ENCODE measurements at places on chromosomes 12 and 14. TPM values are rescaled to one million over a fixed set of nuclear protein-coding genes. Genes with fewer than 3 reads are reported as not detected.
A peak's percentile ranks its signal among the peaks of the same experiment; 100 is the strongest.

DNA sequence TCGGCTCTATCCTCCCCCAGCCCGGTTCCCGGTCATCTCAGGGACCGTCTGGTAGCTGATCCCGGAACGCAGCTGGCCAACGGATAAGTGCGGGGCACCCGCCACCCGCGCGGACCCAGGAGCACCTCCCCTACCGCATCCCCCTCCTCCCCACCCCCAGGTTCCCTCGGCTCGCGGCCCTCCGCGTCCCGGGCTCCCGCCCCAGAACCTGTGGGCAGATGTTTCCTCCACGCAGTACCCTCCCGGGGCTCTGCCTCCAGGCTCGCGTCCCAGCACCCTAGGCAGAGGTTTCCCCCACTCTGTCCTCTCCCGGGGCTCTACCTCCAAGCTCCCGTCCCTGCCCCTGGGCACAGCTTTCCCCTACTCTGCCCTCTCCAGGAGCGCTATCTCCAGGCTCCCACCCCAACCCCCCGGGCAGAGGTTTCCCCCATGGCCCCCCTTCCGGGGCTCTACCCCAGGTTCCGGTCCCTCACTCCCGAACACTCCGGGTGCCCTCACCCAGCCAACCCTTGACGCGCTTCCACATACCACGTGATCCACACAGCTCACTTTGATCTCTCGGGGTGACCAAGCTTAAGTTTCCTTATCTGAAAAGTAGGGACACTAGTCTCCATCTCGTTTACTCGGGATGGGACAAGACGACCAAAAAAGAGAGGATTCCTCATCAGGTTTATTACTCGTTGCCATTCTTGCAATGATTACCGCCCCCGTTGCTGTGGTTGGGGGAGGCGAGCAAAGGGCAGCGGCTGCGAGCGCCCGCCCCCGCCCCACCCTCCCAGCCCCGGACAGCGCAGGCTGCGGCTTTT is at the start of gene CCDC38:
TSS of gene CCDC38 (minus strand) at position 91 of the 806 bp plus-strand sequence. CDS start 6,105 bp downstream, outside the sequence.
- peak; percentile 63 for DNase-seq

DNA sequence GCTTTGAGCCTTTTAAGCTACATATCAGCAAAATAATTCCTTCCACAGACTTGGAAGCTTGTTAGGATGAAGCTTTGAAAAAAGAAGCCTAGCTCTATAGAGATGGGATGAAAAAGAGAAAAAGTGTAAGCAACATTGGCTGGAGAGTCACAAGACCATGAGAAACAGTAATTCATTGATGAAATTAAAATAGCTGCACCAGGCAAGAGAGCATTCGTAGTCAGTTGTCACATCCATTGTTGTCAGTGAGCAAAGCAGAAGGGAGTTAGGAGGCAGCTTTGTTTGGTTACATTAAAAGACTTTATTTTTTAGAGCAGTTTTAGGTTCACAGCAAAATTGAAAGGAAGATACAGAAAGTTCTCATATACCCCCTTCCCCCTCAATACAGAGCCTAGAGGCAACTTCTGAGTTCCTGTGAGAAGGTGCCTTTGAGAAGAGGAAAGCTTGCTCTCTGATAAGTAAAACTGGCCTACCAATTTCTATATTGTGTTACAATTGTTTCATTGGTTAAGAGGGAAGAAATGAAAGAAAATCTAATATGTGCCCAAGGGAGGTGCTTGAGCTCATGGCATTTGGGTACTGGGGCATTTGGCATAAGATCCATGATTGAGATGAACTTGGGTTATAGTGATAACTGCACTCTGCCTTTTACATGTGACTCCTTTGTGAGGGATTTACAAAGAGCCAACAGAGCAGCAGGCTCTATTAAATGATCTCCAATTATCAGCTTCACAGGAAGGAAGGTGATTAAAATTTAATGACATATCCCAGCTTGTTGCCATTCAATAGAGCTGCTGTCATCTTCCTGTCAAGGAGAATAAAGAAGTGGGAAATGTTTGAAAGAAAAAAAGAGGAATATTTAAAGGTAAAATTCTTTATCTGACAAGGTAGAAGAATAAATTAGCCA is 361.3 kb upstream of the TMTC1 start:
- DNase-seq: no peak

GRCh38 chr14:94545131-94545841 is 16.0 kb upstream of the SERPINA4 start:
- DNase-seq: peak; percentile 79

GRCh38 chr12:46693034-46693433 is 132.8 kb downstream of the SLC38A4 start:
- DNase-seq: no peak

DNA sequence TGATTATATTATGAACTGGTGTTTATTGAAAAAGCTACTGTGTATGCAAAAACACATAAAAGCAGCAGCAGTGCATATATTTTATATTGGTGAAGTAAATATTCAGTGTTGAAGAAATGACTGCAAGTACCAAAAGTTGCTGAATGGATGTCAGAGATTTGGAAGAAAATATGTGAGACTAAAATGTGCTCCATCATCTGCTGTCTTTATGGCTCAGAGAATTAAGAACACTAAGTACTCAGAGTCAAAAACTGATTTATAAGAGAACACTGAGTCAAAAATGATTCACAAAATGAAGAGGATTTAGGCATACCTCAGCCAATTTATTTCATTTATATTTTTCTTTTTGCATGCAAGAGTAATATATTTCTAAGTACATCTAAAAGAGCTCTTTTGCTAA is 86.3 kb upstream of the PDZRN4 start:
- DNase-seq: no peak

- DNase-seq: no peak
Measured at GRCh38 chr12:57151741-57152630, 4.6 kb upstream of the LRP1-AS start.

DNA sequence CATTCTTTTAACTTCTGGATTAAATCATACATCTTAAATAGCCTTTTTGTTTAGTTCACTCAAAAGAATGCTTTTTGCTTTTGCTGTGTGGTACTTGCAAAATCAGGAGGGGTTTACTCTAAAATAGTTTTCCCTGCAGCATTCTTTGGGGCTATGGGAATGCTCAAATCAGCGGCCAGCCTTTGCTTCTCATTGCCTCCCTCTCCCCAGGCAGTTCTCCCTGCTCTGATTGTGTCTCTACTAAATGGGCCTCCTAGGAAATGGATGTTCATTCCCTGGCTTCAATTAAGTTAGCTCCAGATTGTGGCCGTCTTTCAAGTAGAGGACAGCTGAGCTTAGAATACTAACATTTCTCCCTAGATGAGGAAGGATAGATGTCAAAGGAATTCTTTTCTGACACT is 4.4 kb downstream of the TULP3 start:
- no peak for DNase-seq

- DNase-seq: no peak
Measured at GRCh38 chr12:4584281-4584680, 22.3 kb downstream of the DYRK4 start.

DNA sequence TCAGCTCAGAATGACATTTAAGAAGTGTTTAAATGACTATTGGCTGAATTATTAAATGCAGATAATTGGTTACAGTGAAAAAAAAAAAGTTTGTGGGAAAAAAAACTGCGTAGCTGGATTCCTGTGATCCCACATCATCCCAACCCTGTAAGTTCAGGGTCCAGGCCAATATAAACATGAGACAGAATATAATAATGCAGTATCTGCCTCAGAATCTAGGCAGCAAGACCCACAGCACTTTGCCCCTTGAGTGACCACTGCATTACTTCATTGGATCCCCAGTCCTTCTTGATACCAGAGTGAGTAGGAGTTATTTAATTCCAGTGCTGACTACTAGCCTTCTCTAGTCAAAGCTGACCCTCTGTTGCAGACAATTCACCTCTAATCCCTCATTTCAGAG is 272.6 kb downstream of the CCER1 start:
- no peak for DNase-seq

- no peak for DNase-seq
Measured at GRCh38 chr12:25155022-25155576, 39.9 kb downstream of the DNAI7 start.

DNA sequence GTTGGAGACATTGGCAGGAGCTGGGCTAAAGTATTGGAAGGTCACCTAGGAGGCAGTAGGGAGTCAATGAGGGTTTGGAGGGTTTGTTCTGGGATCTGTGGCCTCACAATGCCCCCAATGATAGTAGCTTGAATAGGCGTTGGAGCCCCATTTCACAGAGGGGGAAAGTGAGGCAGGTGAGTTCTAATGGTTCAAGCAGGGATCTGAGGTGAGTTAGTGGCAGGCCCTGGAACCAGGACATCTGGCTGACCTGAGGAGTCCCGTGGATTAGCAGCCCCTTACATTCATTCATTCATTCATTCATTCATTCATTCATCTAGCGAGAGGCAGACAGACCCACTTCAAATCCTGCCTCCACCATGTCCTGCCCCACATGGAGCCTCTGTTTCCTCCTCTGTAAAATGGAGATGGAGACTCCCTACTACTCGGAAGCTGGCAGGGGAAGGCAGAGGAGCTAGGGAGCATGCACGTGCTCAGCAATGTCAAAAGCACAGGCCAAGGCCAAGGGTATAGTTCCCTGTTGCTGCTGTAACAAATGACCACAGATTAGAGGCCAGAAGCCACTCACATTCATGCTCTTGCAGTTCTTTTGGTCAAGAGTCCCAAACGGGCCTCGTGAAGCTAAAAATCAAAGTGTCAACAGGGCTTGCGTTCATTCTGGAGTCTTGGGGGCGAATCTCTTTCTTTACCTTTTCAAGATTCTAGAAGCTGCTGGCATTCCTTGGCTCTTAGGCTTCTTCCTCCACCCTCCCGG is 2.2 kb upstream of the TMEM119 start:
- no peak for DNase-seq

DNA sequence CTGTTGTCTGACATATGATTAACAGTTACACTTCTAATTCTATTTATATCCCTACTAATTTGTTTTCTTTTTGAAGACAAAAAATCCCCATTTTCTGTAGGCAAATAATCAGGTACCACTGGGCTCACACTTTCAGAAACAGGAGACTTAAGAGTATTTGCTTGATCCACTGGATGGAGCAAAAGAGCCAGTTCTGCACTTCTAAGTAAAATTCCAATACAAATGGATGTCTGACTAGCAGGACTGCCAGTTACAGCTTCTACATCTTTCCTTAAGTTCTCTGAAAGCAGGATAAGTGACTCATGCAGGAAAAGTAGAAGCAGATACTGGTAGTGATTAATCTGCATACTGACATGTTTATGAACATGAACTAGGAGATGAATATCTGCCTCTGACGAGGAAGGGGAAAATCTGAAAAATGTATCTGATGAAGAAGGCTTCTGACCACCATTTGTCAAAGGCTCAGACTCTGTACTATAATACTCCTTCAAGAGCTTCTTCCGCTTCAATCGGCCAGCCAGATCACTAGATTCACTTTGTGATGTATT is 73.8 kb upstream of the ANKS1B start:
- no peak for DNase-seq

GRCh38 chr14:105400016-105400415 is 1.7 kb downstream of the TEX22 start:
- no peak for DNase-seq

DNA sequence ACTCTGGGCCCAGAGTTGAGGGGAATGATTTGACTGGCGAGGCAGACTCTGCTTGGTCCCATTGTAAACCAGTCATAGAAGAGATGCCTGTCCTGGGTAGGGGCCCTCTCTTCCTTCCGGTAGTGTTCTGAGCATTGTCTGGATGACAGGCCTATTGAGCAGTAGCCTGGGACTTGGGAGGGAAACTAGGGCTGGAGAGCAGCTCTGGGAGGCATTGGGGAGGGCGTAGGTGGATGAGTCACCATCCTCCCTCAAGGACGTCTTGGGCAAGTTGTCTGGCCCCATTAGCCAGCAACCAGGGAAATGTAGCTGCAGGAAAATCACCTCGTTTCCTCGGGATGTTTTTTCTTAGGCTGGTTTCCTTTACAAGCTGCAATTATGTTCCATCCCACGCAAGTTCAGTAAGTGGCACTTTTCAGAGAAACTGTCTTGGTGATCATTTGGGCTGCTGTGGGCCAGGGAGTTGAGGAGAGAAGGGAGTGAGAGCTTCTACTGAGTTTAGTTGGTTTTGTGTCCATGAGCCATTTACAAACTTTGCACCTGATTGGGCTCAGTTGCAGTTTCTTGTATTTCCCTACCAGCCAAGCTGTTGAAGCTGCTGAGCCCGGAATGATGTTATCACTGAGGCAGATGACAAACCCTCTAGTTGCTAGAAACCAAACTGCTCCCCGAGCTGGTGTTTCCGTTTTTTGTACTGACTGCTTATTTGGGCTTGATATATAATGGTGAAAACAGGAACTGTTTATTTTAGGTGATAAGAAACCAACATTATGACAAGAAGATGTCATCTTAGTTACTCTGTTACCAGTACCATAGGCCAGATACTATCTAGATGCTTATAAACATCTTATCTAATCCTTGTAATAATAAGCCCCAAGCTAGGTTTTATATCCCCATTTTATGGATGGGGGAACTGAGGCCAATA is 147.6 kb downstream of the CHST11 start:
- DNase-seq: peak; percentile 67

CMKLR1 gene
- total RNA-seq: 2.7 TPM

GPHB5 gene
- not detected for total RNA-seq

POC1B gene
- 28.4 TPM for total RNA-seq

CD27 gene
- not detected for total RNA-seq

RHEBL1 gene
- 4.6 TPM for total RNA-seq

KLRK1 gene
- 1.4 TPM for total RNA-seq

AMN gene
- total RNA-seq: 0.80 TPM

SDSL gene
- total RNA-seq: 6.7 TPM

Data from dorsolateral prefrontal cortex (tissue), 122 donors.